ENCODE measurements at places on chromosomes 5 and 9.

GRCh38 chr5:171855798-171856763, 70.5 kb downstream of the SMIM23 start:
- peak; percentile 19 for DNase-seq

GRCh38 chr5:106759581-106759980, 911.2 kb downstream of the EFNA5 start:
- DNase-seq: no peak

DNA sequence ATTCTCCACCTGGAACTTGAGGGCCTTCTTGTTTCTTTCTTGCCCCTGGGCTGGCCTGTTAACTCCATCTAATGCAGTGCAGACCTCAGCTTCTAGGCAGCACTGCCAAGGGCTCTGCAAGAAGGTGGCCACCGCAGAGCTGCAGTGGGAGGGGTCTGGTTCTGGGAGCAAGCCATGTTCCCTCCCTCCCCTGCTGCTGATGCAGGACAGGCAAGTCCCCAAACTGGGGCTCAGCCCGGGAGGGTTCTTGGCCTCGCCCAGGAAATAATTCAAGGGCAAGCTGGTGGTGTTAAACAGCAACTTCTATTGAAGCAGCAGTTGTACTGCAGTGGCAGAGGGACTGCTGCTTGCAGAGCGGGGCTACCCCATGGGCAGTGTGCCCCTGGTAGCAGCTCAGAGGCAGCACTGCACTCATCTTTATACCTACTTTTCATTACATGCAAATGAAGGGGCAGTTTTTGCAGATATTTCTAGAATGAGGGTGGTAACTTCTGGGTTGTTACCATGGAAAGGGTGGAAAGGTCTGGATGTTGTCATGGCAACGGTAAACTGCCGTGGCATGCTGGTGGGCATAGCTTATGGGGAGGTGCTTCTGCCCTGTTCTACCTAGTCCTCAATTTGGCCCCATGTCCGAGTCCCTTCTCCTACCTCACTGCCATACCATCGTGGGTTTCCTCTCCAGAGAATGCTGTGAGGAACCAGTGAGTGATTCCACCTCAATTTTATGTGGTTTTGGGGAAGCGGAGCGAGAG, 82.1 kb downstream of the WDR41 start:
- no peak for DNase-seq

DNA sequence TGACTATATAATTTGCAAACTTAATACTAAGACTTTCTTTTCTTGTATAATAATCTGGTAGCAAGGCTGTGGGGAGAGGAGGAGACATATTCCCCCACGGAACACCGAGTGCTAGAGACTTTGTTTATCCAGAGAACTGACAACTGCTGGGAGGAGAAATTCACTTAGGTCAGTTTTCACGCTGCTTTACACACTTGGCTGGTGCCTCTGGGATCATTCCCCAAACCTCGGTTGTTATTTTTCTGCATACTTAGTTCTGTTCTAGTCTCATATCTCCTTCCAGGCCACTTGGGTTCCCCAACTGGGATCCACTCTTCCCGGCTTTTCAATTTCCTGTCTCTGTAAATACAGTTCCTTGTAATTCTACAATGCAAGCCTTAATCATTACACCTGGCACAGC, 238.2 kb upstream of the ADAMTS16 start:
- DNase-seq: no peak
